Stimulated activated CD4-positive, alpha-beta T cell treated with anti-CD3 and anti-CD28 coated beads, TNF-alpha, amount 100 ng/mL, for 4 hours (primary cell): ENCODE measurements at places on chromosomes 7 and 10.

DNA sequence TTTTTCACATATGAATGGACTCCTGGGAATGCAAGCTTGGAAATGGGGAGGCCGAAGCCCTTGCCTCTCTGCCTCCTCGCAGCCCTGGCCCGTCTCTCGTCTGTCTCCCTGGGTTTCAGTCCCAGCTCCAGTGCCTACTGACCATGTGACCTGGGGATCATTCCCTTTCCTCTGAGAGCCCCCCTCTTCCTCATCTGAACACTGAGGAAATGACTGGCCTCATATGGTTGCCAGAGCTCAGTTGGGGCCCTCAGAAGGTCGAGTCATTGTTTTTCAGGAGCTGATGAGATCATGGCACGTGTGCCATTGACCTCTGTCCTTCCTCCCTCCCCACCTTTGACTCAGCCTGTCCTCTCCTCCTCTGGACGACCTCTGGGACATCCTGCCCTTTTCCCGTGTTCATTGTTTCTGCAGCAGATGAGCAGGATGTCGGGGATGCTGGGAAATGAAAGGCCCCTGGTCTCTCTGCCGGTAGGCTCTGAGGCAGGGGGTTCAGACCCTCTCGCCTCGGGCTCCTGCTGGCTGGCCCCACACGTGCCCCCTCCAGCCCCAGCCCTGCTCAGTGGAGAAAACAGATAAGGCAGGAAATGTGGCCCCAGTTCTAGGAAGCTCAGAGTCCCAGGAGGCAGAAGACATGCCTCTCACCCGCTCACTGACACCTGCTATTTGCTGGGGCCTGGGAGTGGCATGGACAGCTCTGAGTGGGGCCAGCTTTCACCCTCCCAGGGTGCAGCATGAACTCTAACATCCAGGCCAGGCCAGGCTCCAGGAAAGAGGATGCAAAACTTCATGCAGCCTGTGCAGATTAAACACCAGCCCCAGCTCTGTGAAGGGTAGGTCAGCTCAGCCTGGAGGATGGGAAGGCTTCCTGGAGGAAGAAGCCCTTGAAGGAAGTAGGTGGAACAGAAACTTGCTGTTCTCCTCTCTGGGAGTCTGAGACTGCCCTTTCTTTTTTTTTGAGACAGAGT is 8.3 kb upstream of the PPP1R35 start:
- no peak for DNase-seq

DNA sequence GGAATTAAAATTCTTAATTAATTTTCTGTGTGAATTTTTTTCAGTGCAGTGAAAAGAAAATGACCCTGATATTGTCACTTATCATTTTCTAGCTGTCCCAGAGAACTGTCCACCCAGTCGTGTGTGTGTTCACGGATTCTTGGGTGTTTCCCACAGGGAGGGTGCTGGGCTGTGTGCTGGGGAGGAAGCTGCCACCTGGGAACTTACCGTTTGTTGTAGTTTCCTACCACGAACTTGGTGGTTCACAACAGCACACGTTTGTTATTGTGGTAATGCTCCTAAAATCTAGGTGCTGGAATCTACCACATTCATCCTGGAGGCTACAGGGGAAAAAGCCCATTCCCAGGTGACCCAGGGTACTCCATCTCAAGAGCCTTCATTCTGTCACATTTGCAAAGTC is 276.1 kb downstream of the GLRX3 start:
- DNase-seq: no peak

DNA sequence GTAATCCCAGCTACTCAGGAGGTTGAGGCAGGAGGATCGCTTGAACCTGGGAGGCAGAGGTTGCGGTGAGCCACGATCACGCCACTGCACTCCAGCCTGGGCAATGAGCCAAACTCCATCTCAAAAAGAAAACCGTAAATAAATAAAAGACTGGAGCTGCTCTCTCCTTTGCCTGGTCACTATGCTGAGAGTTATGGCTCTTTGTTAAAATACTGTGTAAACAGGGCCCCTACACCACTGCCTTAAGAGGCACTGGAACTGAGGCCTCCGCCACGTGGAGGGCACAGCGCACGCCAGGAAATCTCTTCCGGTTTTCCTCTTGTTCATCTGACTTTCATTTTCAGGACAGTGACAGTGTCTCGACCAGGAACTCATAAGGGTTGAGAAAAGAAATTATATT is 123.3 kb downstream of the PAXIP1 start:
- no peak for DNase-seq

DNA sequence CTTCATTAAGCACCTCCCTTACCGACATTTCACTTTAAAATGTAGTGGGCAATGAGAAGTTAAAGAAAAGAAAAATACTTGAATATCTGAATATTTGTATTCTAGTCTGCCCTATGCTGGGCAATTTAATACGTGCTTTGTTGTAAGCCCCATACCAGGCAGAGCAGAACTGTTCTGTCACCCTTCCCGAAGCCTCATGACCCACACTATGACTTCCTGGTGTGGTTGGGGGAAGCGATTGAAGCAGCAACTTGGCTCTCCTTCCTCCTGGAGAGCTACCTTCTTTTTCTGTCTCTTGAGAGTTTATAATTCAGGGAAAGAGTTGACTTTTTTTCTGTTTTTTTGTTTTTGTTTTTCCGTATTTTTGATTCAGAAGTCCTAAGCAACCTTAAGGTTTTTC is 243.7 kb downstream of the INHBA start:
- no peak for DNase-seq

DNA sequence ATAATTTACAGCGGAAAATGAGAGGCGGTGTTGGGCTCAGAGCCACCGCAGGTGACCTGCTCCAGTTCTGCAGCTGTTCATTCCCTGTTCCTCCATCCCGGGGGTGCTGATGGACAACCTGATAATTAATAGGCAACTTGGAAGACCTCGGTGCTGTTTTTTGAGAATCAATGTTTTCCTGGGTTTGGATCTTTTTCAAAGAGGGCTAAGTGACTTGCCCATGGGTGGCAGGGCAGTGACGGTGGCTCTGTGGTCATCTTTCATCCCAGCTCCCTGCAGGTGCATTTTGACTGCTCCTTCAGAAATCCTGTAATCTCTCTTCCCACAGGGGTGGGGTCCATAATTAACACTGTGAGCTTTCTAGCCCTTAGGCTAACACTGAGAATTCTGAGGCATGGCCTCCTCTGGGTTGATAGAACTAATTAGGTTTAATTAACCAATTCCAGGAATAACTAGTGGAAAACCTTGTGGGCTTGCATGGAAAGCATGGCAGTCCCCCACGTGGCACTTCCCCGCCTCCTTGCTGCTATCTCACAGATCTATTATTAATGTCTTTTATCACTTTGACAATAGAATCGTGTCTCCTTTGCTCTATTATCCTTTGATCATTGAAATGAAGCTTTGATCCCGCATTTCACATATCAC is 217.9 kb downstream of the GLRX3 start:
- DNase-seq: no peak

DNA sequence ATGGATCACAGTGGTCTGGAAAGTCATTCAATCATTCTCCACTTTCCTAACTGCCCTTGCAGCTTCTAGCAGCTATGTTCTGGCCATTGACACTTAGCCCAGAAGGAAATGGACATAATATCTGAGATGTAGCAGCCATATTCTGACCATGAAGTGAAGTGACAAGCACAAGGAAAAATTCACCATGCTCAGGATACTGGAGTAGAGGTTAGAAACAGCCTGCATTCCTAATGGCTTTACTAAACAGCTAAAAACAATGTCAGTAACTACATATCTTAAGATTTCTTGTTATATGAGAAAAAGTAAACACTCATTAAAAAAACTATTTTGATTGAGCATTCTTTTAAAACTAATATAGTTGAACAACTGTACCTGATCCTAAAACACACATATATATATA is 443.8 kb downstream of the MAGI2 start:
- DNase-seq: no peak

DNA sequence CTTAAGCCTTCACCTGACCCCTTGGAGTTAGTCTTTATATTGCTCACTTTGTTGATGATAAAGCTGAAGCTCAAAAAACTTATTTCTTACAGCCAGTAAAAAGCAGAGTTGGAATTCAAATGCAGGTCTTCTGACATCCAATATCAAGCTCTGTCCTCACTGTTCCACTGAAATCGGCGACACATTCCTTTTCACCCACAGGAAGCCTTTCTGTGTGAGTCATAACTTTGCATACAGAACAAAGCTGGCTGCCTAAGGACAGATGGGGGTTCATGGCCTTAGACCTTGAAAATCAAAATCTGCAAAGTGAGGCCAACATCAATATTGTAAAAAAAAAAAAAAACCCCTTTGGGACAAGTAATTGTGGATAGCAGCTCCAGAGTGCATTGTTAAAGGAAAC is 21.8 kb upstream of the AKR1B1 start:
- no peak for DNase-seq

DNA sequence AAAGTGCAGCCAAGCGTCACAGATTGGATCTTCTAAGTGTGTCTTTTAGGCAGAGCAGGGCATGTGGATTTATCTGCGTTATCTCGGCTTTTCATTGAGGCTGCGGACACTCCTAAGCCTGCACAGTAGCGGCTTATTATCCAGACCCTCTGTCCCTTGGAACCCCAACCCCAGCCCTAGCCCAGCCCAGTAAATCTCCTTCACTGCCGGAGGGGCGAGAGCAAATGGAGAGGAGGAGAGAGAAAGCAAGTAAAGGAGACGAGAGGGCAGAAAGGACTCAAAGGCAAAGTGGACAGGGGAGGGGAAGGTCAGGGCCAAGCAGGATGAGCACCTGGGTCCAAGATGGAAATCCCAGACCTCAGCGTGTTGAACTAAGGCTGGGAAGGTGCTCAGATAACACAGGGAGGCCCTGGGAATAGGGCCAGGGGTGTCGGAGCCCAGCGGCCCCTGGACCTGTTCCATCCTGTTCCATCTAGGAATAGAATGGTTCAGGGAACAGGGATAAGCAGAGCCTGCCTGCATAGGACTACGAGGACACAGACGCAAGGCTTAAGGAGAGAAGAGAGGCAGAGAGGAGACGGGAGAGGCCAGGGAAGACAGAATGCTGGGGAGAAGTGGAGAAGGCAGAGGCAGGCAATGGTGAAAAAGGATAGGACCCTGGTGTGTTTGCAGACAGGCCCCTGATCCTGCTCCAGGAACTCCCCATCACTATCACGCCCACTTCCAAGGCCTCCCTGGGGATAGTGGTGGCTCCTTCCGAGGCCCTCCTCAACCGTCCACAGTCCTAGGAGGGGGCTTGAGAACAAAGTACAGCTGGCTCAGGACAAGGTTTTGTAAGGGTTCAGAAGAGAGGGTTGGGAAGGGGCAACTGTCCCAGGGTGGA is 99.6 kb downstream of the CHST15 start:
- DNase-seq: no peak

DNA sequence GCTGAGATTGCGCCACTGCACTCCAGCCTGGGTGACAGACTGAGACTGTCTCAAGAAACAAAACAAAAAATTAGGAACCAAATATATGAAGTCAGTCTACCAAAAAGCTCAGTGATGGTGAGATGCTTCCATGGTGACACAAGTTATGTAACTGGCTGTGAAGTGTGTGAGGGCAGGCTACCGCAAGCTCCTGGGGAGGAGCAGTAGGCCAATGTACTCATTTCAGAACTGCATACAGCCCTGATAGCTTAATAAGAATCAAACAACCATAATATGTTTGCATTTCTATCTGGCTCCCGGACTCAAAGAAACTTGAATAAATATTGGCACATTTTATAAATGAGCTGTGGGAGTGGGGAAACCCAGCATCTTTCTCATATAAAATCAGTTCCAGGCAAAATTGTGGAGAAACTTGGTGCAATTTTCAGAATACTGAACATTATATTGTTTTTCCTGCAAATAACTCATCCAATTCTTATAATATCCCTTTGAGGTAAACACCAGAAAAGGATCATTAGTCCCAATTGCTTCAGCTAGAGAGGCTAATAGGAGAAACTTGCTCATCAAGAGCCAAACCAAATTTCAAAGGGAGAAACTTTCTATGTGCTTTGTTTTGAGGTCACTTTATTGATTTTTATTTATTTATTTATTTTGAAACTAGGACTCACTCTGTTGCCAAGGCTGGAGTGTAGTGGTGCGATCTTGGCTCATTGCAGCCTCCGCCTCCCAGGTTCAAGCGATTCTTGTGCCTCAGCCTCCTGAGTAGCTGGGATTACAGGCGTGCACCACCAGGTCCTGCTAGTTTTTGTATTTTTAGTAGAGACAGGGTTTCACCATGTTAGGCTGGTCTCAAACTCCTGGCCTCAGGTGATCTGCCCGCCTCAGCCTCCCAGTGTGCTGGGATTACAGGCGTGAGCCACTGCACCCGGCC is 127.0 kb downstream of the SORCS1 start:
- no peak for DNase-seq

GRCh38 chr7:55884321-55884720 is 2.9 kb upstream of the ZNF713 start:
- DNase-seq: no peak

DNA sequence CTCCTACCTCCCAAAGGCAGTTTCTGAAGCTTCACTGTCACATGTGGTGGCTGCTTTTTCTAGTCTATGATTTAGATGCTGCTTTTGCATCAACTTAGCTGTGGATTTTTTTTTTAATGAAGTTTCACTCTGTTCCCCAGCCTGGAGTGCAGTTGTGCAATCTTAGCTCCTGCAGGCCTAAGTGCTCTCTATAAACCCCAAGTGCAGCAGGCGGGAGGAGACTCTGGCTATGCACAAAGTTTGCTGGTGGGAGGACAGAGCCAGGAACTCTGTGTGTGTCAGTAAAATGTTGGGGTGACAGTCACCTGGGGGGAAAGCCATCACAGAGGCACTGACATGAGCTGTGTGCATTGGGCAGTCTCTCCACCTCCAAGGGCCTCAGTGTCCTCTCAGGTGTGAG is 138.8 kb upstream of the FAM20C start:
- no peak for DNase-seq

- no peak for DNase-seq
Observed at GRCh38 chr10:11721806-11722205, 20.4 kb upstream of the ECHDC3 start.

GRCh38 chr10:131277969-131278368 is 33.6 kb downstream of the TCERG1L start:
- no peak for DNase-seq

- no peak for DNase-seq
Observed at GRCh38 chr7:2106924-2107323, 125.8 kb downstream of the MAD1L1 start.
